Effector CD4-positive, alpha-beta T cell (primary cell): ENCODE measurements at places on chromosomes 2 and 18.

DNA sequence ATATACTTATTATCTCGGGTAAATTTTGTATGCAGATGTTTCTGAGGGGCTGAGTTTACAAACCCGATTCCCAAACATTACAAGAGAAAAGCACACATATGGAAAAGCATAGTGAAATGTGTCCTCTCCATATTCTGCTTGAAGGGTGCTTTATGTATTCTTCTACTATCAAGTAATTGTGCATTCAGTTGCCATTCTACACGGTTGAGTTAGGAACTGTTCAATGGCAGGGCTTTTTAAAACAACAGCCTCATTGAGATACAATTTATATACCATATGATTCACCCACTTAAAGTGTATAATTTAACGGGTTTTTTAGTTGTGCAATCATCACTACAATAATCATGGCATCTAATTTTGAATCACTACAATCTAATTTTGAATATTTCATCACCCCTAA, 138.4 kb upstream of the DLGAP1 start:
- no peak for DNase-seq

- no peak for DNase-seq
Observed at GRCh38 chr2:167783261-167784083, 463.9 kb downstream of the STK39 start.

GRCh38 chr2:124025171-124025580, at the start of gene CNTNAP5:
Gene CNTNAP5, plus strand, starts transcription at chr2:124025287. Its CDS starts 364 bp downstream, at chr2:124025651.
- DNase-seq = no peak

DNA sequence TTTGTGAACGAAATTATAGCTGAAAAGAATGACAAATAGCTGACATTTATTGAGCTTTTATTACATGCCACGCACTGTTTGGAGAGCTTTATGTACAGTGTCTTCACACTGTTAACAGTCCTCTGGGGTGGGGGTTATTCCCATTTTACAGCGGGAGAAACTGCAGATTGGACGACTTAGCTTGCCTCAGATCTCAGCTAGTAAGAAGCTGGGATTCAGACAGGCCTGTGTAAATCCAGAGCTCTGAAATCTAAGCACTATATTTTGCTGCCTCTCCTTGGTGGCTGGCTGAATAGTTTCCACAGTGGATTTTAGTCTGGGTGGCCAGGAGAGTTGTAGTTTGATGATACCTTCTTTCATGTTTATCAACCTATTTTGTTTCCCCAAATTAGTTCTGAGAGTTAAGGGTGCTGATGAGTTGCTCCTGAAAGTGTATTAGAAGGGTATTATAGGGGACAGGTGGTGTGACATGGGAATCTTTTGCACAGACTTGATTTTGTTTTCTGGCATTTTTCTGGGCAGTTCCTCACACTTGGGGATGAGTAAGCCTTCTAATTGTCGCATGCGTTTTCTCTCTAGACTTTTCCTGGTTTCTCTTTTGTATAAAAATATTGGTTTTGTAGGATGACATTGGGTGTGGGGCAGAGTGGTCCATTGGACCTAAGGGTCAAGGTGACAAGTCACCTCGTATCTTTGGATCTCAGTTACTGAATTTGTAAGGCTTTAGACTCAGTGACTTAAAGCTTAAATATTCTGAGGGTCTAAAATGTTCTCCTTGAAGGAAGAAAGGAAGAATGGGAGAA, 1.5 kb downstream of the ACSL3 start:
- DNase-seq = no peak

- no peak for DNase-seq
Observed at GRCh38 chr18:9825571-9826073, 60.2 kb upstream of the TXNDC2 start.

DNA sequence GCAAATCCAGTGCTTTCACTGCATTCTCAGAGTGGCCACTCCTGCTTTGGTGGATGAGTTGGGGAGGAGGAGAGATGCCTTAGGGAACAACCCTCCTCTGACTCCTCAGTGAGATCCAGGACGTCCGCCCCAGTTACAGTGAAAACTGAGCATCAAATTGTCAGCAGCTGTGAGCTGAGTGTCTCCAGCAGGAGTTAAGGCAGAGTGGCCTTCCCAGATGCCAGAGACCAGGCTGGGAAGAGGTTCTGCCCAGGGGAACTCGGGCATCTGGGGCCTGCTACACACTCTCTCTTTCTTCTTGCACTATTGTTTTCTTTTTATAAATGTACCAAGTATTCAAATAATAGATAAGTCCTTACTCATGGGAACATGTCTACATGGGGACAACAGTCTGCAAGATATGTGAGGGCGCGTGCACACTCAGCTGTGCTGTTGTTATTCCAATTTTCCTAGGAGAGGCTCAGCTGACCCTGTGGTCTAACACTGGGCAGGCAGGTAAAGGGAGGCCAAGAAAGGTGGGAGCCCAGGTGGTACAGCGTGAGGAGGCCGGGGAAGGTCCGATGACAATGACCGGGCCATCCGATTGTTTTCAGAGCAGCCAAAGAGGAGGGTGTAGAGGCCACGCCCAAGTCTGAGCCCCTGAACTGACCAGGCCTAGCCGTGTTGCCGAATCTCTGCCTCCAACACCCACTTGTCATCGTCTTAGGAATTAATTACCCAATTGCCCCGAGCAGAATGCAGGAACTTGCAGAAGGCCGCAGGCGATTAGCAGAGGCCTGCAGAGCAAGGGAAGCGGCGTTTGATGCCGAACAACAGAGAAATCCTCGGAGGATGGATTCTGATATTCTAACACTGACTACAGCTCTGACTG, 166.9 kb downstream of the ANAPC1 start:
- no peak for DNase-seq

GRCh38 chr2:113155331-113155730, 18.4 kb upstream of the PSD4 start:
- no peak for DNase-seq
